ENCODE measurements at places on chromosomes 13 and 19. TPM values are rescaled to one million over a fixed set of nuclear protein-coding genes. Genes with fewer than 3 reads are reported as not detected.

GRCh38 chr19:7877249-7877836 lies 3.2 kb upstream of the PRR36 start:
- DNase-seq = no peak

DNA sequence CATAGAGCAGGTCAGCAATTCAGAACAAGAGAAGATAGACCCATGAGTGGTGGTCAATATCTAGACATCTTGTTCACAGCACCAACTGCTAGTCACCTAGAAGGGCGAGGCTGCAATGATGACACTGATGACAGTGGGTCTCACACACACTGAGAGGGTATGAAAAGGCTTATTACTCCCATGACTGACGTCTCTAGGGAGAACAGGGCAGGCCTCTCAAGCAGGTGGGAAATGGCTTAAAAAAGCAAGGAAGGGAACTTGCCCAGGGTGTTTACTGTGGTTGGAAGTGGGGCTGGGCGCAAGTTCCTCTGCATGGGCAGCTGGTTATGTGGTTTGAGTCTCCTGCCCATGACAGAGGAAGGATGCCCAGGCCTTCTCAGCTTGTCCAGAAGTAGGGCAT lies 33.8 kb downstream of the ZNF44 start:
- no peak for DNase-seq

GRCh38 chr13:112744168-112745021 lies 54.6 kb downstream of the ATP11A start:
- DNase-seq = peak; percentile 78

Gene CERS1
- polyA plus RNA-seq = 0.38 TPM

GRCh38 chr13:72025836-72026235 lies 158.8 kb upstream of the DACH1 start:
- DNase-seq = no peak

GRCh38 chr19:14434543-14435319 lies 1.6 kb downstream of the PKN1 start:
- DNase-seq = peak; percentile 92

- DNase-seq = peak; percentile 50
Observed at GRCh38 chr19:7942981-7943443, 454 bp downstream of the TIMM44 start.

GRCh38 chr19:2542341-2543069 lies 66.6 kb downstream of the GADD45B start:
- DNase-seq = no peak

DNA sequence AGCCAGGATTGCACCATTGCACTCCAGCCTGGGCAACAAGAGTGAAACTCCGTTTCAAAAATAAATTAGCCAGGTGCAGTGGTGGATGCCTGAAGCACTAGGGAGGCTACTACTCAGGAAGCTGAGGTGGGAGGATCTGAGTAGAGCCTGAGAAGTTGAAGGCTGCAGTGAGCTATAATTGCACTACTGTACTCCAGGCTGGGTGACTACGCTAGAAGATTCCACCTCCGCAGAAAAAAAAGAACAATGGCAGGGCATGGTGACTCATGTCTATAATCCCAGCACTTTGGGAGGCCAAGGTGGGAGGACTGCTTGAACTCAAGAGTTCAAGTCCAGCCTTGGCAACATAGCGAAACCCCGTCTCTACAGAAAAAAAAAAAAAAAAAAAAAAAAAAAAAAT lies 20.5 kb downstream of the HAUS8 start:
- no peak for DNase-seq

DNA sequence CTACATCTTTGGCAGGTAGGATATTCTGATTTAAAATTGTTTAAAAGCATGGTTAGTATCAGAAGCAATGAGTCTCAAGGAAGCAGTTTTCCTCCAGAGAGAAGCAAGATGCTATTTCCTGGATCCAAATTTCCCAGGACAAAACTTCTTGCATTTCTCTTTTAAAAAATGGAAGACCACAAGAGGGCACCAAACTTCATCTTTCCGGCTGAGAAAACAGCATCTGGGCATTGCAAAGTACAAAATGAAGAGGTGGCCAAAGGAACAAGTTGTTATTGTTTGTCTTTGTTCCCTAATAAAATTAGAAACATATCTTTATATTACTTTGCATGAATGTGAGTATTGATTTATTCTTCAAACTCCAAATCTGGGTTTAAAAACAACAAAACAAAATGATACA lies 60.0 kb upstream of the LRCH1 start:
- DNase-seq = peak; percentile 65

Gene FSD1
- polyA plus RNA-seq = 5.8 TPM

DNA sequence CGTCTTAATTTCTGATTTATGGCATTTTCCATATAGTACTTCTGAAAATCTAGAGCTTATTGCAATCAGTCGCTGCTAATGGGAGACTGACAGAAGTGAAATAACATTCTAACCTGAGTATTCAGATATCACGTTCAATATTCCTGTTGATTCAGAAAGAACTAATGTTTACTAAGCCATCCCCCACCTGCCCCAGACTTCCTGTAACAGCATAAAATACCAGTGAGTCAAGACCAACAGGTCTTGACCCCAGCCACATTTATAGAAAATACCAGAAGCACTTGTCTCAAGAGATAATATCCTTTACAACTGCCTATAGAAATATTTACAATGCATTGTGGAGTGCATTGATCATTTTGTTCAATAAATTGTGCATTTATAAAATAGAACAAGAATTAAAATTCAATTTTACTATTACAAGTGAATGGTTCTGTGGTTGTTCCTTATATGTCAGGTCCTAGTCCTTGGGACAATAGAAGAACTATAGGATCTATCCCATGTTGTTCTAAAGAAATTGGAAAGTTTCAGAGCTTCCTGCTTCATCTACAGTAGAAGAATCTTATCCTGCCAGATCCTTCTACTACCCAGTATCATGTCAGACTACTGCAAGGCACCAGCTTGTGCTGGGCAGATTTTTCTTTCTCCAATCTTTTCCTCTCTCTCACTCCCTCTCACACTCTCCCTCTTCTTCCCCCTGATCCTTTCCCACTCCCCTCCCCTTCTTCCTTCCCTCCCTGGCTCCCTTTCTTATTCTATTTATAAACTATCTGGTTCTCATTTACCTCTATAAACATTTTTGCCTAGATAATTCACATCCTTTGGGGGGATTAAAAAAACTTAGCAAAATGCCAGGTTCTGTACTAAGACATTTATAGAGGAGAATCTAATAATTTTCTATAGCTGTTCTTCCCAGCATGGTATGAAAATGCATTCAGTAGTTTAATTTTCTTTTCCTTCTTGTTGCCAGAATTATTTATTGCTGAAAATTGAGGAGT lies 629.9 kb downstream of the DIAPH3 start:
- DNase-seq = no peak

Gene PPM1N
- polyA plus RNA-seq = 0.33 TPM

GRCh38 chr19:40035996-40036395 lies 20.0 kb downstream of the ZNF780B start:
- DNase-seq = no peak

DNA sequence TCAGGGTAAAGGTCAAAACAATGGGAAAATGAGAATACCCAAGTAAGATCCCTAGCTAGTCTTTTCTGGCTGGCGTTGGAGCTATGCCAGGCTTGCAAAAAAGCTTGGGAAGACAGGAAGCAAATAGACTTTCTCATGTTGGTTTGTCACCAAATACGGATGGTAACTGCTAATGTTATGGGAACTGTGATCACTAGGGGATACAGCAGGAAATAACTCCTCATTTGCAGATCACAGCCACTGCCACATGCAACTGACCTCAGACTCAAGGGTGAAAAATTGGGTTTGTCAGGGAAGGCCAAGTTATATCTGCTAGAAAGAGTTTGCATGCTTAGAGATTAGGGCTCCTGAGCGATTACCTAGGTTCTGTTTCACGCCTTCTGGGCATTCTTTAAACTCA lies 162.9 kb downstream of the NHLRC3 start:
- DNase-seq = no peak

DNA sequence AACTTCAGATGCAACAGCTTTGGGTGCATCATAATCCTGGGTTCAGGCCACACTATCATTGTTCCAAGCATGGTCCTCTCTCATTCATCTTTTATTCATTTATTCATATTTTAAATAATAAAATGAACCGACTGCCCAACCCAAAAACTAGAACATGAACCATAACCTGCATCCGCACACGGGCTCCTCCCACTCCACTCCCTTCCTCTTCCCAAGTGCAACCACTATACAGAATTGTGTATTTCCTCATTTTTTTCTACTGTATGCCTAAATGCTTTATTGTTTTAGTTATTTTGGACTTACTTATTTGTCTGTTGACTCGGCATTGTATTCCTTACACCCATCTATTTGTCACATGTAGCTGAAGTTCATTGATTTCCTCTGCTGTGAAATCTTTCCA lies 30.7 kb upstream of the POMP start:
- DNase-seq = no peak

DNA sequence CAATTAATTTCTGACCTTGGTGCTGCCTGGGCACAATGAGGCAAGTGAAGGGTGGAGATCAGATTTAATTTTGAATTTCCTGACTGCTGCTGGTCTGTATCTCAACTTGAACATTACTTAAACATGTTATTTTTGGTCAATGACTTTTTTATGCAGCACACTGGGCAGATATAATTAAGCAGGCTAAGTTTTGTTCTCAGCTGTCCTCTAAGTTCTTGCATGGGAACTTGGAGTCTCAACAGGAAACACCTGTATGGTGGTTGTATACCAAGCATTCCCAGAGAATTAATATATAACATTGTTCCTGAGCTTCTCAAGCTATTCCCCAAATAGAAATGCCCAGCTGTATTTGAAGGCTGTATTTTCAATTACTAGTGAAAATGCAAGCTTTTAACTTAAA lies 113.5 kb upstream of the EDNRB start:
- no peak for DNase-seq

DNA sequence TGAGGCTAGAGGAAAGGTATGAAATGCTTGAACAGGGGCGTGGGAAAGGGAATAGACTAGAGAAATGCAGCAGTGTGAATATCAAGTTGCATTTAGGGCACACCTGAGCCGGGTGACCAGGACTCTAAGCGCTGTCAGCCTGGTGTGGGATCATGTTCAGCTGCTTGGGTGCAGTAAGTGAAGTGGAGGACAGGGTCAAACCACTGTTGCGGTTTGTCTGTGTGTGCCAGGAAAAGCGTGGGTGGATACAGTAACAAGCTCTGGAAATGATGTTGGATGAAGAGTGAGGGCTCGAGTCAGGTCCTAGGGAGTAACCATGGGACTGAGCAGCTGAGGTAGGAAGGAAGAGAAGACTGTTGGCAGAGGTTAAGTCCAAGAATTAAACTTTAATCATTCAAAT lies 15.8 kb downstream of the DGKH start:
- DNase-seq = peak; percentile 83

GRCh38 chr19:1514295-1514661 lies 1.5 kb upstream of the ADAMTSL5 start:
- DNase-seq = no peak

All from GM23248 (cell line).